ENCODE measurements at places on chromosomes 2 and 18.
A peak's percentile ranks its signal among the peaks of the same experiment; 100 is the strongest.

DNA sequence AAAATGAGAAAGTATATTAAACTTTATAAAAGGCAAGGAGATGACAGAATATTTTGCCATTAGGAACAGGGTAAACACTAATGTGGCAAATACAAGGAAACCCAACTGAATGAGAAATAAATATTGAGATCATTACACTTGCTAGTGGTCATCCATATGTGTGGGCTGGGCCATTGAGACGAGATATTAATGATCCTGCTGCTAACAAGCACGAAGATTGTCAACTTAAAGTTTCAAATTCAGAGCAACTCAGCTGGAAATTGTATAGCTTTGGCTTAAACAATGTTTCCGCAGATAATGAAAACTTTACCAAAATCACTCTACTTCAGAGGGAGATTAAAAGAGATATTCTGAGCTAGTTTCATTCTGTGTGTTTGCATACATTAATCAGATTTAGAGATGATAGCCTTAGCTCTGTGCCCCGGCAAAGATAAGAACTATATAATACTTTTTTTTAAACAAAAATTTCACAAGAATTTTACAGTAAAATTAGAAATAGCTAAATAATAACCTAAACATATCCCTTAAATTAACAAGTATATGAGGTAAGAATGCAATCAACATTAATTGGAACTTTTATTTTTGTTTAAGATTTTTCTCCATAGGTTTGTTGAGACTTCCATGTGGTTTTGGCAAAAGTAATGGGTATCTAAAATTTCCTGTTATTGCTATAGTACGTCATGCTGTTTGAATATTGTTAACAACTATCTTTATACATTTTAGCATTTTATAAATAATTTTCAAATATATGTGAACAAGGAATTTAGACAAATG lies 40.0 kb downstream of the FN1 start:
- DNase-seq, result no peak

GRCh38 chr2:120589771-120590608 lies 145.7 kb upstream of the GLI2 start:
- no peak for DNase-seq

DNA sequence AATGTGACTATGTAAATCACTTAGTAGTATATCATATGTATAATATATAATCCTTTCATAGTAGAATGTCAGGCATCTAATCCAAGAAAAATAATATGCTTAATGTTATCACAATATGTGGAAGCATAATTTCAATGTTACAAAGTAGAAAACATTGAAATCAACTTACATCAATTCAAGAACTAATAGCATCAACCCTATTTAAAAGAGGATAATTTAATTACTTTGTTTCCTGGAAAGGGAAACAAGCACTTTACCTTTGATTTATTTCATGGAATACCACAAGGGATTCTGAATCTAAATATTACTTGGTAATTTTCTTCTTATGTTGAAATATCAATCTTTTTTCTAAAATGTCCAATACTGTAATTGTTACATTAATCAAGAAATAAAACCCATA lies 30.6 kb upstream of the SOCS6 start:
- no peak for DNase-seq

- DNase-seq, result peak; percentile 45
Observed at GRCh38 chr18:62939433-62939832, 224.1 kb downstream of the PHLPP1 start.

GRCh38 chr2:15363734-15364133 lies 197.4 kb downstream of the NBAS start:
- DNase-seq, result no peak

- DNase-seq, result no peak
Observed at GRCh38 chr2:1967242-1968208, 223.2 kb upstream of the PXDN start.

- DNase-seq, result peak; percentile 5
Observed at GRCh38 chr2:213125646-213126347, 25.6 kb downstream of the IKZF2 start.

DNA sequence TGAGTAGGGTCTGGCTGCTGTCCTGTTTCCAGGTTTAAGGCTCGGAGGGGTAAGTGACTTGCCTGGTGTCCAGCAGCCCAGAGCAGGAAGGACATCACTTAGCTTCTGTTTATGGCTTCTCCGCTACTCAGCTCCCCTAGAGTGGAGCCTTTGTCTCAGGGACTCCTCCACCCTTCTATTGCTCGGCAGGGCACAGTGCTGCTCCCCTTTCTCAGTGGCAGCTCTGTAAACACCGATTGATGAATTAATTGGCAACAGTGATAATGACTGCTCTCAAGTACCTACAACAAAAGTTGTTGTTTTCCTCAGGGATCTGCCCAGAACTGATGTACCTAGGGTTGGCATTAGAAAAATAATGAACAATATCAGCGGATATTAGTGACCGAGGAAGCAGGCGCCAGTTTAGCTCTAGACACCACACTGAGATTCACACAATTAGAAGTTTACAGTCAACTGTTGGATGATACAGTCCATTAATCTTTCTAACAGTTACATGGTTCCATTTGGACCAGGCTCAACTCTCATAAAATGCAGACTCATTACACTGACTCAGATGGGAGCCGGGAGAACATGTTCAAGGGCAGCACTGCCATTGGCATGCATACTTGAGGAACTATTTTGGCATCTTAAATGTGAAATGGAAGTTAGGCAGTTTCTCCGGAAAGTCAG lies 265.7 kb downstream of the MTX2 start:
- DNase-seq, result no peak

GRCh38 chr18:58887613-58887963 lies 22.9 kb downstream of the ZNF532 start:
- peak; percentile 96 for DNase-seq

DNA sequence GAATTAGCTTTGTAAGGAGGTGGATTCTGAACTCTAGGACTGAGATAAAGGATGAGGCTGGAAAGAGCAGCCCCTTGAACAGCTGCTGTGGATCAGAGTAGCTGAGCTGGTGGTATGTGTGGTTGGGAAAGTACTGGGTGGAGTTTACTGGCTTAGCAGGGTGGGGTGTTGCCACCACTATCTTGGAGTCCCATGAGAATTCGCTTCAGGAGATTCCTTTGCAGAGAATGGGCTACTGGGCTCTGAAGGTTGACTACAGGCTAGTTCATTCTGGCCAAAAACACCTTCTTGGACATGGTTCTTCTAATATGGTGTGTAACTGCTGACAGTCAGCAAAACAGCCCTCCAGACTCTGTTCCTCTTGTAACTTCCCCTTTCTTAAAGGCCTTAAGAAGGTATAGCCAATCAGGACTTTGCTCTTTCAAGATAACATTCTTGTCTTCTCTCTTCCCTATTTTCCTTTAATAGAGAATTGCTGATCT lies 52.7 kb downstream of the TET3 start:
- peak; percentile 96 for DNase-seq

DNA sequence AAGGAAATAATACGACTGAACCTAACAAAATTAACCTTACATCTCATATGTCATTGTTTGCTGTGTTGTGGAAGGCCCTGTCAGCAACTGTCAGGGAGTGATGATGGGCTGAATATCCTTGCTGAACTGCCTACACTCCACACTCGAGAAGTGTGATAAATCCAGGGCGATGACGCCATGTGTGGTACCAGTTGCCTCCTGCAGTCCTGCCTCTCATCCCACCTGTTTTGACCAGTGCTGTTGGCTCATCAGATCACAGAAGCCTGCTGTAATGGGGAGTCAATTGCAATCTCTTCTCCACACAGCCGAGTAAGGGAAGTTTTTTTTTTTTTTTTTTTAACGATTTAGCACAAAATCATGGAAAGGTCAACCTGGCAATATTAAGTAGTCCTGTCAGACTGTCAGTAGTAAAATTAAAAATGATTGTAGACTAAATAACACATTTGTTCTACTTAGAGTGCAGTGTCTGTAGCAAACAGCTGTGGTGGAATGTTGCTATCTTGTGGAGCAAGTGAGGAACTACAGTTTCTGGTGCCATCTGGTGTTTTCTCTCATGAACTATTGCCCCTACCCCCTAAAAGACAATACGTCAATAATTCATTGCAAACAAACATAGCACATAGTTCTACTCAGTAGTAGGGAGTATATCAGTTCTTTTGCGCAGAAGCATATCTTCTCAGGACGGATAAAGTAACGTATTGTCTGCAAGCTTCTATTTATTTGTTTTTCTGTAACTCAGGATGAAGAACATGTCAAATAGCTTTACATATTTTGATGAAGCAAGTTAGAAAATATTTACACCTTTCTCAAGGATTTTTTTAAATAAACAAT lies 347.6 kb downstream of the CTNNA2 start:
- peak; percentile 2 for DNase-seq

DNA sequence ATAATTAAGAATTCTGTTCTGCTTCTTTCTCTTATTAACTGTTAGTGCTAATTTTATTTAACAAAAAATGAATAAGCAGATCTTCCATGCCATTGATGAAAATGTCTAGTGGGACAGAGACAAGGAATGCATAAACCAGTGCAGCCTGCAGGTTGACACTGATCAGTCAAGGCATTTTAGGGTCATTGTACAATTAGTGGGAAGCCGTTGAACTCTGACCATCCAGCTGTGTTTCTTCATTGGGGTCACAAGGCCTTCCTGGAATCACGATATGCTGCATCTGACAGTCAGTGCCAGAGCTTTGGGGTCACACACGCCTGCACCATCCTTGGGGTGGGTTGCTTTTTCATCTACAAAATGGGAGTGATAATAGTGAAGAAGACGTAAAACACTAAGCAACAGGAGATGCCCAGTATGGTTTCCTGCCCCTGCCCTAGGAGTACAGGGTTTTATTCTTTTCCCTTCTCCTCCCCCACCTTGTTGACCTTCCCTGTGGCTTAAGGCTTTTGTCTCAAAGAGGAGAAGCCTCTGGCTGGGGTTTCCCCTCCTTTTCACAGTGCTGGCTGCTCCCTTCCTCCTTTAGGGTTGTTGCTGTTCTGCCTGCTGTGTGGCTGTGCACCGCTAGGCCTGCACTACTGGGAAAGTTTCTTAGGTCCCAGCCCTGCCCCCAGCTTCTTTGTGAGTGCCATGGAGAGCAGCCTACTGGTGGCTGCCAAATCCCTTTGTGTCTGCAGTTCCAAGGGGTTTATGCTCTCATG lies 245.6 kb downstream of the TPGS2 start:
- no peak for DNase-seq
